Activated CD4-positive, CD25-positive, alpha-beta regulatory T cell treated with anti-CD3 and anti-CD28 coated beads, Interleukin-2, amount 50 U/mL, for 72 hours (primary cell): ENCODE measurements at places on chromosomes 6 and 20.

DNA sequence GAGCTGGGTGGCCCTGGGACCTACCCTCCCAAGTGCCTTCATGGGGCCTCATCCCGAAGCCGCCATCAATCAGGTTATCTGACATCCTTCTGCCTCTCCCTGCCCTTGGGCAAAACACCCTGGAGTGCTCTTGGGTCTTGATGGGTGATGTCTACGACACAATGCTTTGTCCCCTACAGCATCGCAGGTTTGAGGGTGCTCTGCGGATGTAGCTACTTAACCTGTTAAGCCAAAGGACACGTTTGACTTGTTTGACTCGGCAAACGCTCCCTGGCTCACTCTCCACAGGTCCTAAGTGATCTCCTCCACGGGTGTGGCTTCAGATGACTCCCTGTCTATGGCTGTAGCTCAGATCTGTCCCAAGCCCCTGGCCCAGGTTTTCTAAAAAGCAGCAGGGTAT is 35.6 kb downstream of the TBC1D7 start:
- no peak for DNase-seq

DNA sequence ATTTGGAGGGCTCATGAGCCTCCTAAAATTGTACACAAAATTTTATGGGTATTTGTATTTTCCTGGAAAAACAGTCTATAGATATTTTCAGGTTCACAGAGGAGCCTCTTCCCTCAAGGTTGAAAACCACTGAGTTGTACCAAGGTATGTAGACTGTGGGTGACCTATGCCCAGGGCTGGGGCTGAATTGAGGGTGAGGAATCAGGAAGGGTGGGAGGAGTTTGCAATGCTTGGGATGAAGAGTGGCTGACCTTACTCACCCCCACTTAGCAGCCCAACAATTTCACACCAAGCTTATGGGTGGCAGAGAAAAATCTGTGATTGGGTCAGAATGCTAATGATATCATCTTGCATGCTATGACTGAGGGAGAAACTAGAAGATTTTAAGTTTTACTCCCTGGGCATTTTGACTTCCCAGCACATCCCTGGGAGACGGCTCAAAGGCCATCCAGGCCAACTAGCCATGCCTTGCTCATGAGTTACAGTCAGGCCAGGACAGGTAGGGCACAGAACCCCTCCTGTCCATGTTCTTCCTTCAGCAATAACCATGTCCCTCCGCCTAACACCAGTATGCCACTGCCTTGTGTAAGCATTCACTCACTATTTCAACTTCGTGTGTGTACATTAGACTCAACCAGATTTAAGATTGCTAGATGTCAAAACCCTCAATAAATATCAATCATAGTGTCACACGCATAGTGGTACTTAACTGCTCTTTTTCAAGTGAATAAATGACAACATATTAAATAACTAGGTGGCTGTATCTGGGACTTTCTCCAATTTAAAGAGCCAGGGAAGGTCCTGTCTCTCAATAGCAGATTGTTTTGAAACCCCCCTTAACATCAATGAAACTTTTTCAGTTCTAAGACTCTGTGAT is 16.6 kb downstream of the ADTRP start:
- no peak for DNase-seq

DNA sequence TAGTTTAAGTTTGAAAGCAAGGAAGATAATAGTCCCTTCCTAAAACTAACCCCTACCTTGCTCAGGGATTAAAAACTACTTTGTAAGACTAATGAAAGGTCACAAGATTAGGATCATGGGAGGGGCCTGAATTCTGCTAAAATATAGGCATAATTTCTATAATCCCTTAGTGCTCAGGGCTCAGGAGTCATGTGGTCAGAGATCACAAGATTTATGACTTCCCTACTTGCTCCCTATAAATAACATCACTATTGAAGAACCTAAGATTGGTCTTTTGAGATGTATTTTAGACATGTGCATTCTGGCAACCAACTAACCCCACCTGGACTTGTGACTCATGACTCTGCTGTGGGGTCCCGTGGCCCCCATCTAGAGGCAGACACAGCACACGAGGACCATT is 81.1 kb downstream of the STMND1 start:
- DNase-seq = no peak

DNA sequence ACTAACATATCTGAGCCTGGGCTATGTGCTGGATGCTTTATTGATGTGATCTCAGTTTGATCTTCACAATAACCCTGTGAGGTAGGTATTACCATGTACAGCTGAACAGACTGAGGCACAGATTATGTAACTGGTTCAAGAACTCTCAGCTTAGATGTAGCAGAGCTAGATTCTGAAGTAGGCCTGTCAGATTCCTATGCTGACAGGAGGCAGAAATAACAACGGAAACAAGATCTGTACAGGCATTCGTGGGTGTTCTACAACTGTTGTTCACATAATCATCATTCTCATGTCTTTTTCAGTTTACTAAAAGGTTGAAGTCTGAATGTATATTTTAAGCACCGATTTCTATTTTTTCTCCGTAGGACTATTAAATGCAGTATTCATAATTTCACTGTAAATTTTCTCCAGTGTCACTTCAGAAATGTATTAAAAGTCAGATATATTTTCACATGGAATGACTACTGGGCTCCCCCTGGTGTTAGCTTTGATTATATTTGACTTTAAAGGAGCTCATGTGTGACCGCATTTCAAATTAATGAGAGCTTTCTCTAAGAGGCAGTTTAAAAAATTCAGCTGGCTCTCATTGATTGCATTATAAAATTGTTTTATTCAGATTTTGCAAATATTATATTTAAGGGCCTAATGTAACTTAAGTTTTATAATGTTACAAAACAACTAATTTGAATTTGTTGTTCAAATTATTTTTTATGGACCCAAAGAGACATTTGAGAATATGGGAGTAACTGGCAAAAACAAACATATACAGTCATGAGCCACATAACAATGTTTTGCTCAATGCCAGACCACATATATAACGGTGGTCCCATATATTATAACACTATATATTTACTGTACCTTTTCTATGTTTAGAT is 36.4 kb upstream of the SLC17A4 start:
- no peak for DNase-seq

DNA sequence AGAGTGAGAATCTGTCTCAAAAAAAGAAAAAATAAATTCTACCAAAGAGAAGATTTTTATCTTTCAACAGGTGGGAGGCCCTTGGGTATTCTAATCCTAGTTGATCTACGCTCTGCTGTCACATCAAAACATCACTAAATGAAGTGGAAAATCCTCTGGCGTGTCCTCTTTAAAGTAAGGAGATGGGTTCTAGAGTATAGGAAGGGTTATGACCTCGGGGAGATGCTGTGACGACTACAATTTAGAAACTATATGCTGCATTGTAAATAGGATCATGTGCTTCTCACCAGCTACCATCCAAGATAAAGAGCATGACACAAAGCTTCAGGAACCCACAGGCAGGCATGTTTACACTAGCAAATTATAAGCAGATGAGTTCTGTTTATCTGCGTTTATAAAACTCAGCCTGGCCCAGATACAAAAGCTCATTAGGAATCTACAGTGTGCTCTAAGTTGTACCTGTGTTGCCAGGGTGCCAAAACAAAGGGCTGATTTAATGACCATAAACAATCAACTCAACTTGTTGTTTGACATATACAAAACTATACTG is 197.1 kb upstream of the PLN start:
- DNase-seq = no peak

DNA sequence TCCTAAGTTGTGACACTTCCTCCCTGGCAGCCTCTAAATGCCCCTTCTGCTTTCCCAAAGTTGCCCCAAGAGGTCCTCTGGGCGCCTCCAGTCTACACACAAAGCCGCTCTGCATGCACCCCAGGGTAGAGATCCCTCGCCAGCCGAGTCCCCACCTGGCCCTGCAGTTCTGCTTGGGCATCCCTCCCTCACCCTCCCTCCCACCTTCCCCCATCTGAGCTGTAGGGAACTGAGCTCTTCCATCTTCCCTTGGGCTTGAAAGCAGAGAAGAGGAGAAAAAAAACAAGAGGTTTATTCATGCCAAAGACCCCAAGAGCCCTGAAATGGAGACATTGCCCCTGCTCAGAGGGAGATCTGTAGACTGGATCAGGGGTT is 5.7 kb upstream of the FGD2 start:
- no peak for DNase-seq

DNA sequence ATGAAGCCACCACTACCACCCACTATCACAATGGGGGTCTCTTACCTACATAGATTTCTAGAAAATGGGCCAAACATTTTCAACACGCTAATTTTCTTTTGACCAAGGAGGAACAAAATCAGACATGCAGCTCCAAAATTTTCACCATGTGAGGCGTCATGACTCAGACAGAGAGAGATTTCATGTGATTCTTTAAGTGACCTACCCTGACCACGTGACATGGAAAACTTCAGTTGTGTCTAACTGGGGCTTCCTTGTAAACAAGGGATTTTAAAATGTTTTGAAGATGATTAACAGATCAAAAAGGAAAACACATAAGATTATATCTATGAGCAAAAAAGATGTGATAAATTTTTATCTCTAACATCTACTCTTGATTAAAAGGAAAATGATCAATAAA is 199.2 kb downstream of the TBXT start:
- DNase-seq = no peak

GRCh38 chr6:11008821-11009220 is 35.3 kb downstream of the ELOVL2 start:
- DNase-seq = no peak

- no peak for DNase-seq
These were observed 27.7 kb downstream of the PHF3 start for GRCh38 chr6:63663147-63663955.
